Activated CD4-positive, alpha-beta T cell treated with anti-CD3 and anti-CD28 coated beads, Interleukin-2, amount 10 ng/mL, durations not matched to agents 24 days and 14 days (primary cell): ENCODE measurements at places on chromosomes 2 and 18. TPM values are rescaled to one million over a fixed set of nuclear protein-coding genes. Genes with fewer than 3 reads are reported as not detected.

Gene CNGA3
- not detected in 2 replicates for total RNA-seq

DNA sequence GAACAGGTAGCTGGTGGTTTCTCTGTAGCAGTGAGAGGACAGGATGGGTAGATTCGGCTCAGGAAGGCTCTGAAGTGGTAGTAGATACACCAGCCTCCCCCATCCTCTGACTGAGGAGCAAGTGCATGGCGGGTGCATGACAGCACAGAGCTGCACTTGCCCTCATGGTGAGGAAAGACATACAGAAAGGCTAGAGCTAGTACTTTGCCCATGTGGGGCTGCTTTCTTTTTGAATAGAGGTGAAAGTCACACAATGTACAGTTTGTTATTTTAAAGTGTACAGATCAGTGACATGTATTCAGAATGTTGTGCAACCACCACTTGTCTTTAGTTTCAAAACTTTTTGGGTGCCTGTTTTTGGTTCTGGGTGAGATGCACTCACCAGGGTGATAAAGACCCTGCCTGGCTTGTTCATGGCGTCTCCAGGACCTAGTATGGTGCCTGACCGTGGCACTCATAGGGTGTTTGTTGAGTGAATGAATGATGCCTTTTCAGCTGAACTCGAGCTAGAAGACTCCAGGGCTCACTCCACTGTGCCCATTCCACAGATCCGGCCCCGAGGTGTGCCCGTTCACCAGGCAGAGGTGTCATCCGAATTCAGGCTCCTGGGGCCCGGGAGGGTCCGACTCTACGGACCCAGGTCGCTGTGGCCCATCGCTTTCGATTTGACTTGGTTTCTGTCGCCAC, 421 bp upstream of the VAMP5 start:
- peak; percentile 84 for DNase-seq

Gene LBH
- 176 and 184 TPM in 2 replicates for total RNA-seq

DNA sequence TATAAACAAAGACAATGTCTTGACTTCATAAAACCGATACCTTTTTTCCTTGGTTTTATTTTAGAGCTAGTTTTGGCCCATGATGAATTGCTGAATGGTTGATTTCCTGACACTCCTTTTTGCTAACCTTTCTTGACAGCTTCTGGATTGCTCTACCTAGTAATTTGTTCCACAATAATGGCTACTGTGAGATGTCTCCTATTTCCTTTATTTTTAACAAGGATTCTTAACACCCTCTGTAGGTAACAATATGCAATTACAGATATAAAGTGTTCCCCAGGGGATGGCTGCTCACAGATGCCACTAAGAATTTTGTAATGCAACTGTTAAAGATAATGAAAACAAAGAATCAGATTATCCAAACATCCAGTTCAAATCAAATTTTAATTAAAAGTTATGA, 100.8 kb upstream of the ATP5MC3 start:
- no peak for DNase-seq

GRCh38 chr2:179768765-179769164, 92.6 kb downstream of the ZNF385B start:
- no peak for DNase-seq

GRCh38 chr18:62583376-62583775, 60.6 kb downstream of the ZCCHC2 start:
- no peak for DNase-seq

DNA sequence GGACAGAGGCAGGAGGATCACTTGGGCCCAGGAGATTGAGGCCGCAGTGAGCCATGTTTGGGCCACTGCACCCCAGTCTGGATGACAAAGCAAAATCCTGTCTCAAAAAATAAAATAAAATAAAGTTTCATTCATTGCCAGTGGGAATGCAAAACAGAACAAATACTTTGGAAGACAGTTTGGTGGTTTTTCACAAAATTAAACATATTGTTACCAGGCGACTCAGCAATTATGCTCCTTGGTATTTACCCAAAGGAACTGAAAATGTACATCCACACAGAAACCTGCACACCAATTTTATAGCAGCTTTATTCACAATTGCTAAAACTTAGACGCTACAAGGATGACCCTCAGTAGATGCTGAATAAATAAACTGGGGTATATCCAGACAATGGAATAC, 35.8 kb downstream of the FOSL2 start:
- no peak for DNase-seq

DNA sequence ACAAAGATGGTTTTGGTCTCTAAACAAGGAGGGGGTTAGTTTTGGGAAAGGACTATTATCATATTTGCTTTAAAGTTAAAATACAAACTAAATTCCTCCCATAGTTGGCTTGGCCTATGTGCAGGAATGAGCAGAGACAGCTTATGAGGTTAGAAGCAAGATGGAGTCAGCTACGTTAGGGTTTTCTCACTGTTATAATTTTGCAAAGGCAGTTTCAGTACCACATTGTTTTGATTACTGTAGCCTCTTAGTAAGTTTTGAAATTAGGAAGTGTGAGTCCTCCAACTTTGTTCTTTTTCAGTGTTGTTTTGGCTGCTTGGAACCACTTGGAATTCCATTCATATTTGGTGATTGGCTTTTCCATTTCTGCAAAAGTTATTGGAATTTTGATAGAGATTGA, 23.4 kb downstream of the LCLAT1 start:
- DNase-seq: no peak

Gene THSD7B
- total RNA-seq: not detected in 2 replicates

Gene LOXHD1
- not detected in 2 replicates for total RNA-seq

- DNase-seq: no peak
These were observed 89.5 kb downstream of the RTP5 start for GRCh38 chr2:241958818-241959545.

Gene ADI1
- total RNA-seq: 33.7 and 36.2 TPM in 2 replicates

Gene LYG2
- not detected in 2 replicates for total RNA-seq

DNA sequence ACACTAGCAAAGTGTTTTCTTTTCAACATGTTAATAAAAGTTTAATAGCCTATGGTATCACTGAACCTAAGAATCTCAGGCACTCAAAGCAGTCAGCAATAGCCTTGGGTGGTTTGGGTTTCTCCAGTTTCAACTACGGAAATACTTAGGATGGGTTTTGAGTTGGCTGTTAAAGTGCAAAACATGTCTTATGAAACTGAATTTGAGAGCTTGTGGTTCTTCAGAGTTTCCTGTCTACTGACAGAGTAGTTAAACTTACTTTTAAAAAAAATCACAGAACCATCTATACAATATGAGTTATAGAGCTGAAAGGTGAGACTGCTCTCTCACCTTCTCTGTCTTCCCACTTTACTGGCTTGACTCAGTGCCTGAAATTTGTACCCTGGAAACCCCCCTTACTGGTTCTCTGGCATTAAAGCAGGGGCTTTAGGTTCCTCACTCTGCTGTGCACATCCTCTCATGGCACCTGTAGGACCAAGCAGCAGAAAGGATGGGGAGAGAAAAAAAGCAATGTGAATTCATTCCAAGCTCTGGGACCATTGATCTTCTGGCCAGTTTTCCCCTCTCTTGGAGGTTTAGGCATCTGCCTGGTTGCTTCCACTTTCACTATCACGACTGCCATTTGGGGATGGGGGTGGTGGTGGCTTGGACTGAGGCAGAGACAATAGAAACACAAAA, 18.1 kb downstream of the CCDC141 start:
- DNase-seq: peak; percentile 82

GRCh38 chr2:142750858-142751257, 126.6 kb upstream of the KYNU start:
- no peak for DNase-seq

- no peak for DNase-seq
These were observed 37.1 kb downstream of the NEMP2 start for GRCh38 chr2:190497428-190497827.

DNA sequence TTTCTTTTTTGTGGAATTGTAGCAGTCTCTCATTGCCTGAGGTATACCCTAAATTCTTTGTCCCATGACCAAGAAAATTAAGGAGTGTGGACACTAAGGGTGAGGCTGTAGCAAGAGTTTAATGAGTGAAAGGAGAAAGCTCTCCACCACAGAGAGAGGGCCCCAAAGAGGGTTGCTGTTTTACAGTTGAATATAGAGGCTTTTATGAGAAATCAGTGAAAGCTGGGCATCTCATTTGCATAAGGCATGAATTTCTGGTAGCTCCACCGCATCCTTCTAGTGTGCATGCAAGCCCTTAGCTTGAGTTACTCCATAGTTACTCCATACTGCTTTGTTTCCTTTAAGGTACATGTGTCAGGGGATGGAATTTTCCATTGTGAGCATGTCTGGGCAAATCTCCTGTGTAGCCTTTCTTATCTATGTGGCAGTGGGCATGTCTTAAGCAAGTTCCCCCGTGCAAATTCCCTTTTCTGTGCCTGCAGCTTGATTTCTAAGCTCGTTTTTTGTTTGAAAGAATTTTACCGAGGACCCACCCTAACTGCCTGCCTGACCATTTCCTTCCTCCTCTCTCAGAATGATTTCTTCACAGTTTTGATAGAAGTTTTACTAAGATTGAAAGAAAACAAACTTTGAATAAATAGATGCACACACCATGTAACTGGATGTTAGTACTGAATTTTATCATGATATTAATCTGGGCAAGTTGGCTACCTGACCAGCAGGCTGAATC, 218.9 kb downstream of the PARD3B start:
- DNase-seq: no peak

GRCh38 chr2:234611209-234611608, 114.3 kb upstream of the ARL4C start:
- DNase-seq: no peak

Gene SOWAHC
- total RNA-seq: 0.26 TPM in 2 replicates

- DNase-seq: no peak
These were observed 258.8 kb downstream of the GPD2 start for GRCh38 chr2:156695020-156695419.

- no peak for DNase-seq
These were observed 247.5 kb downstream of the MREG start for GRCh38 chr2:215765729-215766360.

DNA sequence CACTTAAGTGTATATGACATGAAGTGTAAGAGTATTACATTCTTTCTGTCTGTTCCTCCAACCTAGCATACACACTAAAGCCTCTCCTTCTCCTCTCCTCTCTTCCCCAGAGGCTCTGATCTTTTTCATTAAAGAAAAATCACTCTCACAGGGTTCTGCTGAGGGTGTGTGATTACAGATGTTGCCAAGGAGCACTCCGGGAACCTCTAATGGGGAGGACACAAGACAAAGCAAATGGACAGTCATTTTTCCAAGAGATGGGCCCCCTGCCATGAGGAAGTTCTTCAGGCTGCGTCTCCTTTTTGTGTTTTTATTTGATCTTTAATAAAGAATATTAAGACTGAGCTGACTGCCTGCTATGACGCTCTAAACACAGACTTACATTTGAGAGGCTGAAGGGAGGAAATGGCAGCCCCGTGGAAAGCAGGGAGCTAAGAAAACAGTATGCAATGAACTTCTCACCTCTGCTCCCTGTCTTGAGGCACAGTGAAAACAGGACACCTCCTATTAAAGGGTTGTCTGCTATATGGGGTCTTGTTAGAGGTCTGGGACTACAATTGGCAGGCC, 578.1 kb downstream of the PIK3C3 start:
- DNase-seq: no peak

Gene UBXN4
- total RNA-seq: 116 and 127 TPM in 2 replicates

GRCh38 chr2:218478544-218478943, 59.6 kb downstream of the VIL1 start:
- no peak for DNase-seq

Gene GKN1
- not detected in 2 replicates for total RNA-seq

DNA sequence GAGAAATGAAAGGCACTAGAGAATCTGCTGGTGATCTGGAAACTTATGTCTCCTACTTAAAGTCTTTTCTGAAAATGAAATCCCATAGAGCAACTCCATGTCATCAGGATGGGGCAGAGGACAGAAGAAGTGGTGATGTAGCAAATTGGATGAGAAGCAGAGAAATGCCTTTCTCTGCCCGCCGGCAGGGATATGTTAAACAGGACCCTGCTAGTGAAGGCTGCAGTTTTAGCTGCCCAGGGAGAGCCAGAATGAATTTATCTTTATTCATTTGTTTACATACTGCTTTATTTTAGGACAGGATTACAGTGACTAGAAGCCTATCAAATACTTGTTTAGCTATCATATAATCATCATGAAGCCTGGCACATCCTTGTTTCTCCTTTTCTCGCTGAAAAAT, 247.0 kb downstream of the DOK6 start:
- no peak for DNase-seq

Gene C2orf66
- total RNA-seq: 0.17 and 0.33 TPM in 2 replicates

GRCh38 chr18:376311-376710, 108.5 kb upstream of the THOC1 start:
- no peak for DNase-seq

- peak; percentile 83 for DNase-seq
These were observed 18.6 kb upstream of the COL6A3 start for GRCh38 chr2:237432484-237433092.

Gene TLX2
- 0.54 and 0.70 TPM in 2 replicates for total RNA-seq

Gene MROH2A
- total RNA-seq: not detected in 2 replicates
